ENCODE measurements at places on chromosomes 4 and X.

- DNase-seq = no peak
These were observed 62.3 kb upstream of the DKK2 start for GRCh38 chr4:107098401-107098800.

GRCh38 chrX:46236411-46236810, 308.8 kb downstream of the ZNF674 start:
- no peak for DNase-seq

DNA sequence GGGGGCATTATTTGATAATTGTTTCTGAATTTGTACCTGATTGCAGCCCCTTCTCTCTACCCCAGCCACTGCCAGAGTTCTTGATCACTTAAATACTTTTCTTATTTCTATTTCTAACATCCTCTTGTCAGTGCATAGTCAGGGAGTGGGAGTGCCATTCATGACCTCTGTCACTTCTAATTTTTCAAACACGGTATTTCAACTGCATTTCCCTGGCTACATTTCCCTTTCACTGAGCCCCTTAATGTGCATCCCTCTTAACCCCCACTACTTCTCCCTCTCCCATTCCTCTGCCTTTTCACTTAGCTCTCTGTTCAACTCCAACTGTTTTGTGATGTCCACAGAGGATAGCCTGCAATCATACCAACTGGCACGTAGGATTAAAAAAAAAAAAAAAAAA, 128.3 kb upstream of the NAP1L5 start:
- DNase-seq = no peak

DNA sequence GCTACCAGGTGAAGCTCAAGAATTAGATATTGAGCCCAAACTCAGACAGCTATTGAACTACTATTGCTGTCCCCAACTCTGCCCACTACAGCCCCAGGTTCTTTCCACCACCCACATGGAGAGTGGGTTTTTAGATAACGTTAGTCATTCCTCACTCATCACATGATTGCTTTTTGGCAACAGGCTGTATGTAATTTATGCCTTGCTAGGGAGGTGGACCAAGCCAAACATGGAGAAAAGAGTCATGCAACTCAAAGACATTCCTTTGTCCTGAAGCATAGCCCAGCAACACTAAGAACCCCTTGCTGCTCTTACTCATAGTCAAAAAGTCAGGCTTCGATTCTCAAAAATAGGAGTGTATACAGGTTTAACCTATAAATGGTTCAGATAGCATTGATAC, 275.9 kb upstream of the VCX3A start:
- DNase-seq = no peak

- DNase-seq = no peak
These were observed 118.6 kb upstream of the NEIL3 start for GRCh38 chr4:177190995-177191580.

DNA sequence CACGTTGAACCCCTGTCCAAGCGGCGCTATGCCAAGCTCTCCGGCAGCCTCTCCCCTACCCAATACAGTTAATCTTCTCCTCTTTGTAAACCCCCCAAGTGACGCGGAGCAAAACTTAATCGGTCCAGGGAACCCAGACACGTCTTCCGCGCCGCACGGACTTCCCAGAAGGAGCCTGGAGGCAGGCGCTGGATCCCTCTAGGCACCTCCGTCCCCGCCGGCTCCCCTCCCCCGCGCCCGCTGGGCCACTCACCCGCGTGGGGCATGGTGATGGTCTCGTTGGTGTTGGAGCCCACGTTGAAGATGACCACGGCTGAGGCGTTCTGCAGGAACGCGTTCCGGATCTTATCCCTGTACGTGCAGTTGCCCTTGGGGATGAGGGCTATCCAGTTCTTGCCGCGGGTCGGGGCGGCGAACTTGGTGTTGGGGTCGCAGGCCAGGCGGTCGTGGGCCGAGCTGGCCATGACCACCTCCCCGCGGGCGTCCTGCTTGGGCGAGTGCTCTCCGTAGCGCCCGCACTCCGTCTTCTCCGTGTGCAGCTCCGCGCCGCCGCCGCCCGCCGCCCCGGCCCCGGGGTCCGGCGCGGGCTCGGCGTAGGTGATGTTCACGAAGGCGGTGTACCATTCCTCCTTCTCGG, 1.1 kb downstream of the RNF150 start:
- DNase-seq = no peak

- DNase-seq = no peak
These were observed 81.0 kb upstream of the SPRY1 start for GRCh38 chr4:123315617-123316016.

DNA sequence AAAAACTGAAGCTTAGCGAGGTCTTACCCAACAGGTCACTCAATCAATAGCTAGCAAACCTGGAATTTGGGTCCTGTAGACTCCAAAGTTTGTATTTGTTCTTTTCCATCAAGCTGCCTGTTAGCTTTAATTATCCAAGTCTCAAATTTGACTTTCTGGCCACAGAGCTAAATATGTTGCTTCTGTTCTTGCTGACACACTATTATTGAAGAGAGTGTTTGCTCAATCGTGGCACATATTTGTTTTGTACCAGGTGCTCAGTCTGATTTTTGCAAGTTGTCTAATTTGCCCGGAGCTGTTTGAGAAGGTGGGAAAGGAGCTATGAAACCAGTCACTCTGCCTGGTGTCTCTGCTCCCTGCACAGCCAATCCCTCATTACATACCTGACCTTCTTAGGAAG, 41.7 kb upstream of the FRMD7 start:
- no peak for DNase-seq

DNA sequence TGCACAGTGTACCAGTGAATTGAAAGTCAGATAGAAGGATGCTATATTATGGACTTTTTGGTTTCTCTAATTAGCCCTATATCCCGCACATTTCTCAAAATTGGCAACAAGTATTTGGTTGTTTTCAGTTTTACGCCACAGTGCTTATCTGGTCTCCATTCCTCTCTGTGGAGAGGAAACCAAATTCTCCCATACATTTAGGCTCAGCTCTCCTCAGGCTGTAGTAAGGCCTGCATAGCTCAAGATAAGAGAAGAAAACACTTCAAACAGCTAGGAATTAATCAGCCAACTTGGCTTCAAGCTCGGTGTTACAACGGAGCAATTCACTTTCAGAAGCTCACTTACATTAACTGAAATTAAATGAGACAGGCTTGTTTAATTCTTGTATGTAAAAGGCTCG, 263.2 kb downstream of the PDHA2 start:
- no peak for DNase-seq

- no peak for DNase-seq
These were observed 207.9 kb upstream of the FAT1 start for GRCh38 chr4:186931519-186931918.

DNA sequence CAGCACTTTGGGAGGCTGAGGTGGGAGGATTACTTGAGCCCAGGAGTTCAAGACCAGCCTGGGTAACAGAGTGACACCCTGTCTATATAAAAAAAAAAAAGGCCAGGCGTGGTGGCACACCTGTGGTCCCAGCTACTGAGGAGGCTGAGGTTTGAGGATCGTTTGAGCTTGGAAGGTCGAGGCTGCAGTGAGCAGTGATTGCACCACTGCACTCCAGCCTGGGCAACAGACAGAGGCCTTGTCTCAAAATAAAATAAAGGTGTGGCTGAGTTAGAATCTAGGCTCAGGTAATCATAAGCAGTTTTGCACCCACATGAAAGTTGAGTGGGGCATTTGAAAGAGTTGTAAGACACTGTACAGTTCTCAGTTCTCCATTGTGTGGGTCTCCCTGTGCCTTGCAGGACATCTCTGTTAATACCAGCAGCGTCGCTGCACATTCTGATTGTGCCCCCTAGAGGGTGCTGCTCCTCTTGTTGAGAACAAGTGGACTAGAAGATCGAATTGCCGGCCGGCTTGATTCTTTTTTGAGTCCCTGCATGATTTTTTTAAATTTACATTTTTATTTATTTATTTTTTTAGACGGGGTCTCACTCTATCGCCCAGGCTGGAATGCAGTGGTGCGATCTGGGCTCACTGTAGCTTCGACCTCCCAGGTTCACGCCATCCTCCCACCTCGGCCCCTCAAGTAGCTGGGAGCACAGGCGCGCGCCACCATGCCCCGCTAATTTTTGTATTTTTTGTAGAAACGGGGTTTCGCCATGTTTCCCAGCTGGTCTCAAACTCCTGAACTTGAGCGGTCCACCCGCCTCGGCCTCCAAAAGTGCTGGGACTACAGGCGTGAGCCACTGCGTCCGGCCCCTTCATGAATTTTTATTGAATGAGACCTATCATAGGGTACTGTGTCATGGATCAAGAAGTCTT, 73.6 kb upstream of the RBMX start:
- DNase-seq = peak; percentile 9

DNA sequence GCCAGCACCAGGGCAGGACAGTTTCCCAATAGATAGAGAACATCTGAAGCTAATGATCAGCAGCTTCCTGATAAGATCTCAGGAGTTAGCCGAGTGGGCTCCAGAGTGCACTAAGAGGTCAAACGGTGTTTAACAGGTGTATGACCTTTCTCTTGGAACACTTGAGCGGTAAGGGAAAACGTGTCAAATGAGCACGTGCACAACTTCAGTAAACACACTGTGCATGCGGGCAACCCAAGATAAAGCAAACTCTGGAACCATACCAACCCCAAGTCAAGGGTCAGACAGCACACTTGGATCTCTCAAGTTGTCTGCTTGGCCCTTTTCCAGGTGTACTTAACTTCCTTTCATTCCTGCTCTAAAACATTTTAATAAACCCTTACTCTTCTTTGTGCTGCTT, 1941.5 kb upstream of the PCDH10 start:
- DNase-seq = no peak

DNA sequence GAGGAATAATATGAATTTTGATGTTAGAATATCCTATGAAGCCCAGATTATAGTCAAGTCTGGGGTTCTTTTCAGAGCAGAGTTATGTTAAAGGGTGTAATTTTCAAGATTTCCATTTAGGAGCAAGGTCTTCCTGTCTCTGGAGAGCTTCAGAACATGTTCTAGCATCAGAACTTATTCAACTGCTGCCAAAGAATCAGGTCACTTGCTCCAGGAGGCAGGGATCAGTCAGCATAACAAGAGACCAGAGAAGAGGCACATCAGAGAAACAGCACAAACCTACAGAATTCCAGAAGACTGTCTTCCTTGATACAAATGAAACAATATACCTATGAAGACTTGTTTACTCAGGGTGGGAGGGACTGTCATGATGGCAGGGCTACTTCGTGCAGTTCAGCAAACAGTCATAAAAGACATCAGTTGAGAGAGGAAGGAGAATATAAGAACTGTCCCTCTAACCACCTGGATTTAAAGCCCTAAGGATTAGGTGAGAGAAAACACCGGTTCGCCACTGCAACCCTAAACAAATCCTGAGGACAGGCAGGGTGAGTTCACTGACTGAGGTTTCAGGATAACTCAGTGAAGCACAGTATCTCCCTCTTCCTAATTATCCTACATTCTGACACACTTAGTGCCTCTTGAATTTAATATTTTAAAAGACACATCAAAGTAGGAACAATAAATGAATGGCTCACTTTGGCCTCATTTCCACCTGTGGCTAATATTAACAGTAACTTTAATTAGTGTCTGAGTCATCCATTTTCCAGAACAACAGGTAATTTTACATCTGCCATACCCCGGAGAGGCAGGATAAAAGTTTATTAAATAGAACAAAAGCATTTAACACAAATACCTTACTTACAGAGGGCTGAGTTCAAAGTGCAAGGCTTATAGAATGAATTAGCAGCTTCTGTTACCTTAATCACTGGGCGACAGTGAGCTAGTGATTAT, 93.0 kb downstream of the HDAC8 start:
- DNase-seq = no peak

GRCh38 chr4:150302553-150302952, 224.3 kb downstream of the DCLK2 start:
- DNase-seq = no peak

DNA sequence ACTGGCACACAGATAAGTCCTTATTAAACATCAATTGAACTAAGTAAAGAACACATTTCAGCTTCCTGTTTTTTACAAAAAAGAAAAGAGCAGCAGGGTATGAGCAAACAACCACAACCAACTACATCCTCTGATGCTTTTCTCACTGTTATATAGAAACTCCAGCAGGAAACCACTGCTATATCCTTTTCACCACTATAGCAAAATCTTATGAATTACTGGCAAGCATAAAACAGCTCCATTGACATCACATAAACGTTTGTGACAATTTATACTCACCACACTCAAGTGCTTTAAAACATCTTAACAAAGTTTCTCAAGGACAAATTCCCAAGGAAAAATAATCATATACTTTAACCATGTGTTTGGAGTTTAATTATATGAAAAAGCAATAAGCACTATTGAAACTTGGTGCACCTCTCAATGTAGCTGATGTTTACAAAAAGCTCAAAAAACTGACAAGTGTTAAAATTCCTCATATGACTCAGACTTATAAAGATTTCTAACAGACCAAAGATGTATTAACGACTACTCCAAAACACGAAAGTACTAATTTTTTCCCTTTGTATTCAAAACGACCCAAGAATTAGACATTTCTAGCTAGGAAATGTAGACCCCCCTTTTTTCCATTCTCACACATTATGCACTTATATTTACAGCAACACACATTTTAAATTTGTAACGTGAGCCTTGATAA, 12.9 kb downstream of the GPRIN3 start:
- no peak for DNase-seq

- no peak for DNase-seq
These were observed 17.7 kb downstream of the IL15 start for GRCh38 chr4:141654098-141654497.

- no peak for DNase-seq
These were observed 76.0 kb upstream of the DHRSX start for GRCh38 chrX:2576793-2577192.

DNA sequence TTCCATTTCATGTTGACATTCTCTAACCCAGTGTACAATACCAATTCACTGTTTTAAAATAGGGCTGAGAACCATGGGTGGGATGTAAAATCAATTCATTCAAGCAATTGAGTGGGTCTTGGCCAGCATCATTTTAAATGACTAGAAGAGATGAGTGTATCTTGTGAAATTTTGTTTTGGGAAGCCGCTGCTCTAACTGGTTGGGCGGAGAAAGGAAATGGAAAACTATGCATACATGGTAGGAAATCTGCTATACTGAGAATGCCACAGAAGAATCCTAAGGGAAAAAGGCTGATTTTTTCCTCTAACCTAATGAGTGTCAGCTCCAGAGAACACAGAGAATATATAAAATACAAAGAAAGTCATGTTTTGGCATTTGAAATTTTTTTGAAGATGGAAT, 54.8 kb upstream of the DCLK2 start:
- DNase-seq = no peak

DNA sequence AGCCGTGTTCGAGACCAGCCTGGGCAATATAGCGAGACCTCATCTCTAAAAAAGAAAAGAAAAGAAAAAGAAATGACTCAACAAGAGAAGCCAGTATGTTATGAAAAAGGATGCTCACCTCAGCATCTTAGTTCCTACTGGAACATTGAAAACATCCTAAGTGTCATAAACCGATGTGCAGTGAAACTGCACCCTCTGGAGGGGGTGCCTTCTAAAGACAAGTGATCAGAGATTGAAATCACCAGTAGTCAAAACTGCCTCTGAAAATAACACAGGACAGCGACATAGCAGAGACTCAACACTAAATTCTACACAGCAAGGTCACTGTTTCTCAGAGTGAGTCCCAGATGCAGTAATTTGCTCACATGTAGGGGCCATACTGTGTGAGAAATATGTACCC, 28.0 kb upstream of the ATP6AP2 start:
- DNase-seq = no peak

- DNase-seq = no peak
These were observed at the start of gene SLC34A2 for GRCh38 chr4:25654971-25655963. Gene SLC34A2 (plus strand): TSS chr4:25655851. CDS start chr4:25662501, 6,650 bp downstream.

- DNase-seq = no peak
These were observed 15.2 kb downstream of the SLITRK2 start for GRCh38 chrX:145832796-145833195.

- no peak for DNase-seq
These were observed 25.0 kb downstream of the TEC start for GRCh38 chr4:48244665-48245064.

Measured in NCI-H524 treated with DMSO at 0.1 percent for 48 hours (cell line).